ENCODE measurements at places on chromosomes 6 and 20.

DNA sequence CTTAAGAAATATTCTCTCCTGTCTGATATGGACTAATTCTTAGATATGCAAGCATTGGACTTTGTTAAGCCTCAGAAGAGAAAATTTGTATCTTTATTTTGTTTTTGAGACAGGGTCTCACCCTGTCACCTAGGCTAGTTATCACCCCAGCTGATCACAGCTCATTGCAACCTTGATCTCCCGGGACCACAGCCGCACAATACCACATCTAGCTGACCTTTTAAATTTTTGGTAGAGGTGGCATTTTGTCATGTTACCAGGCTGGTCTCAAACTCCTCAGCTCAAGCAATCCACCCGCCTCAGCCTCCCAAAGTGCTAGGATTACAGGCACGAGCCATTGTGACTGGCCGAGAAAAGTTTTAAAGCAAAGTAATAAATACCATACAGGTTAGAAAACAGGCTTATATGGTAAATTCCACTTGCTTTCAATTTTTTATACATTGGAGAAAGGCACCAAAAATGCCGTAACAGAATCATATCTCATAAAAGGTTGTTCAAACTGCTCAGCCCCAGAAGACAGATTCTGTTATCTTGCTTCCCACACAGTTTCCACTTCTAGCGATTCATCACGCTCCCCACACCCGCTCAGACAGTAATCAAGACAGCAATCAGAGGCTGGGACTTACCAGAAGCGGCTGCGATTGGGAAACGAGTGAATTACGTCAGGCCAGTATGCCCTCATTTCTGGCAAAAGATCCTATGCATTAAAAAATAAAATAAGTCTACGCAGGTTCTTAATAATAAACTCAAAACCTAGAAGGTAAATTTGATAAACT, 13.8 kb downstream of the RNASET2 start:
- DNase-seq, result no peak

DNA sequence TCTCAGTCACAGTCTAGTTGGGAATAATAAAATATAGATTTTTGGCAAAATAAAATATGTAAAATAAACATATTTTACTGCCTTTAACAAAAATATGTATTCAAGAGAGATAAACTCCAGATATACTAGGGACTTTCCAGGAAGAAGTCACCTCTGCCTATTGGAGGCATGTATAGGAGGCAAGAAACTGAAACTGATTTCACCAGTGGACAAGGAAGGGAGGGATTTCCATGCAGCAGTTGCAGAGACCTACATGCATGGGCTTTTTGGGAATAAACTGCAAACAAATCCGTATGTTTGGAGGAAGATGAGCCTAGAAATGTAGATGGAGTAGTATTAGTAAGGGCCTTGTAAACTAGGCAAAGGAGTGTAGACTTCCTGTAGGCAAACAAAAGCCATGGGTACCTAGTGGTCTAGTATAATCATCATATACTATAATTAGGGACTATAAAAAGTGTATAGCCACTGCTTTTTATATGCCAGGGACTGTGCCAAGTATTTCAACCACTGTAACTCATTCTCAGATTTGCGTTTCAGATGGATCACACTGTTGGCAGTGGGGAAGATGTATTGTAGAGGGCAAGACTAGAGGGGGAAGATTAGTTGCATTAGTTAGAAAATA, 38.9 kb downstream of the CD109 start:
- DNase-seq, result no peak

DNA sequence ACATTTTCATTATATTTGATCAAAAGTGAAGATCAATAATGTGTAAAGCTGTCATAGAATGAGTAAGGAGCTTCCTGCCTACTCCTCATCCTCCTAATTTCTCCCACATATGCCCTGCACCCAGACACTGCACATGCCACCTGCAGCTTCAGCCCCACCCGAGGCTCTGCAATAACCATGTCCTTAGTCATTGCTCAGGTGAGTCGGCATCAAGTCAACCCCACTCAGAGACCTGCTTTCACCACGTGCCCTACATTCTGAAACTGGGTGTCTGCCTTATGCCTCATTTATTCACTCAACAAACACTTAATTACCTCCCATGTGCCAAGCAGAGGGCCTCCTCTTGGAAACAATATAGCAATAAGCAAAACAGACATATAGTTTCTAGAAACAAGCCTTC, 15.4 kb upstream of the TNFAIP3 start:
- DNase-seq, result no peak

- DNase-seq, result no peak
Observed at GRCh38 chr6:134520181-134521115, 202.5 kb upstream of the SGK1 start.

- DNase-seq, result peak; percentile 72
Observed at GRCh38 chr6:44058617-44059358, 68.5 kb downstream of the MRPL14 start.

GRCh38 chr20:10666221-10667076, 7.3 kb downstream of the JAG1 start:
- no peak for DNase-seq

GRCh38 chr6:81531869-81532561, 220.5 kb downstream of the TENT5A start:
- DNase-seq, result no peak

- no peak for DNase-seq
Observed at GRCh38 chr20:41452226-41452625, 85.6 kb upstream of the EMILIN3 start.

DNA sequence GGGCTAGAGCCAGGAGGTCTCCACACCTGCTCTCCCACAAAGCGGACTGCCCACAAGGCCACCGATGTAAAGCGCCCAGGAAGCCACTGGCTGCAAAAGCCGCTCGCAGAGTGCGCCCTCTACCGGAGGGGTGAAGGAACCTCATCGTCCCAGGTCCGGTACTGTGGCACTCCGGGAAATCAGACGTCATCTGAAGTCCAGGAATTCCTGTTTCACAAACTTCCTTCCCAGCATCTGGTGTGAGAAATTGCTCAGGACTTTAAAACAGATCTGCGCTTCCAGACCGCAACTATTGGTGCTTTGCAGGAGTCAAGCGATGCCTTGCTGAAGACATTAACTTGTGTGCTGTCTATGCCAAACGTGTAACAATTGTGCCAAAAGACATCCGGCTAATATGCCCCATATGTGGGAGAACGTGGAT, 115.1 kb upstream of the ARID1B start:
- DNase-seq, result no peak

GRCh38 chr6:16810411-16810810, 49.2 kb upstream of the ATXN1 start:
- no peak for DNase-seq

GRCh38 chr20:51353491-51353890, 189.0 kb downstream of the NFATC2 start:
- no peak for DNase-seq

GRCh38 chr6:169864148-169865020, 113.0 kb downstream of the ERMARD start:
- no peak for DNase-seq

DNA sequence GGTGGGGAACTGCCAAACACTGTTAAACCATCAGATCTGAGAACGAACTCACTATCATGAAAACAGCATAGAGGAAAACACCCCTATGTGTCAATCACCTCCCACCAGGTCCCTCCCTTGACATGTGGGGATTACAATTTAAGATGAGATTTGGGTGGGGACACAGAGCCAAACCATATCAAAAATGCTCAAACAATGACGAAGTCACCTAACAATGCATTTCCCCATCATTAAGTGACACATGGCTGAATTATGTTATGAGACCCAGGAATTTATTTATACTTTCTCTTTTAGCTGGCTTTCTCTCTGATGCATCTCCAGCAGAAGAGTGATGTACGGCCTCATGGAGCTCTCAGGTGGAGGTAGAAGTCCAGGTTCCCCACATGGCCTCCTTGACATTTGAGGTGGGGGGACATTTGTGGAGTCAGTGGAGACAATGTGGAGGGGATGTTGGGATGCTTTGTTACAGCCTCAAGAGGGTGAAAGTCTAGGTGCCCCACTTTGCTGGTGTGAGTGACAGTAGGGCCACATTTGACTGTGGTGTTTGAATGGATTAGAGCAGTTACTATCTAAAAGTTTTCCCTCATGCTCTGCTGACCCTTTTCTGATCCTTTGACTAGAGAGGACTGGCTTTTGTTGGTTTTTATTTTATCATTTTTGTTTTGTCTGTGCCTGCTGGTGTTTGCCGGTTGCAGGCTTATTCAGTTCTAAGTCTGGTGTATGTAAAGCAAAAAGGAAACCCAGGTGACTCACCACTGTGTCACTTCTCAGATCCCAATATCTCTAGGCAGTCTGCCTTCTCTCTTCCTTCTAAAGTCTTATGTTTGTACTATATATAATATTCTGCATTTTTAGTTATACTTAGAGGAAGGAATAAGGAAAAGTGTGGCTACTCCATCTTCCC, 18.5 kb upstream of the DCBLD1 start:
- no peak for DNase-seq

DNA sequence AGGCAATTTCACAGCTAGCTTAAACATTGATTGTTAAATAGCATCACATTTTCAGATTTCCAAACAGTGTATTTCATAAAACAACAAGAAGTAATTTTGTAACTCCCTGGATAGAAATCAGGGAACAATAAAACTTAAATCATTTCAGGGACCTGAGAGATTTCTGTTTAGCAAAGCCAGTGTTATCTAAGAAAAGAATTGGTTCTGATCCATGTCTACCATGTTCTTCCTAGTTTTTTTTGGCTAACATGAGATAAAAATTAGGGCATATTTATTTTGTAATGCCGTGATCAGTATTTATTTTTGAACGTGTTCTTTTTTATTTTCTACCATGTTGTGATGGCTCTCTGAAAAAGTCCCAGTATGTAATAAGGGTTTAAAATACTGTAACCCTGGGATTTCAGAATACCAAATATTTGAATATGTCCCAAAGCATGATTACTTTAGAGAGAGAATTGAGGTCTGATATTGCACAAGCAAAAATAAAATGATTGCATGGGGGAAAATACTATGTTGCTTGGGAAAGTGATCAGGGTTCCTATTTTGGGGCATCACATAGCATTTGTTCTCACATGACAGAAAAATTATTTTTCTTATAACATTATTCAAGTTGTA, 188.7 kb upstream of the CEP162 start:
- no peak for DNase-seq

GRCh38 chr6:112939563-112939962, 592.4 kb downstream of the RFPL4B start:
- peak; percentile 50 for DNase-seq

DNA sequence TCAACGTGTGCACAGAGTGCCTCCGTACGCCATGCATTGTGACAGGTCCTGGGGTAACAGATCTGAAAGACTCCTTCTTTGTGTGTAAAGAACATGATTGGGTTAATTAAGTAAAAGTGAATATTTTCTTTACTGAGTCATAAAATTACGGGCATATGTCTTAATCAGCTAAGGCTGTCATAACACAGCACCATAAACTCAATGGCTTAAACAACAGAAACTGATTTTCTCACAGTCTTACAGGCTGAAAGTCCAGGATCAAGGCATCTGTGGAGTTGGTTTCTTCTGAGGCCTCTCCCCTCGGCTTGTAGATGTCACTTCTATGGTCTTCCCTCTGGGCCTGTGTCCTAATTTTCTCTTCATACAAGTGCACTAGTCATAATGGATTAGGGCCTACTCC, 176.9 kb downstream of the MTFR2 start:
- no peak for DNase-seq

- DNase-seq, result no peak
Observed at GRCh38 chr6:155374681-155375080, 60.4 kb upstream of the TFB1M start.

DNA sequence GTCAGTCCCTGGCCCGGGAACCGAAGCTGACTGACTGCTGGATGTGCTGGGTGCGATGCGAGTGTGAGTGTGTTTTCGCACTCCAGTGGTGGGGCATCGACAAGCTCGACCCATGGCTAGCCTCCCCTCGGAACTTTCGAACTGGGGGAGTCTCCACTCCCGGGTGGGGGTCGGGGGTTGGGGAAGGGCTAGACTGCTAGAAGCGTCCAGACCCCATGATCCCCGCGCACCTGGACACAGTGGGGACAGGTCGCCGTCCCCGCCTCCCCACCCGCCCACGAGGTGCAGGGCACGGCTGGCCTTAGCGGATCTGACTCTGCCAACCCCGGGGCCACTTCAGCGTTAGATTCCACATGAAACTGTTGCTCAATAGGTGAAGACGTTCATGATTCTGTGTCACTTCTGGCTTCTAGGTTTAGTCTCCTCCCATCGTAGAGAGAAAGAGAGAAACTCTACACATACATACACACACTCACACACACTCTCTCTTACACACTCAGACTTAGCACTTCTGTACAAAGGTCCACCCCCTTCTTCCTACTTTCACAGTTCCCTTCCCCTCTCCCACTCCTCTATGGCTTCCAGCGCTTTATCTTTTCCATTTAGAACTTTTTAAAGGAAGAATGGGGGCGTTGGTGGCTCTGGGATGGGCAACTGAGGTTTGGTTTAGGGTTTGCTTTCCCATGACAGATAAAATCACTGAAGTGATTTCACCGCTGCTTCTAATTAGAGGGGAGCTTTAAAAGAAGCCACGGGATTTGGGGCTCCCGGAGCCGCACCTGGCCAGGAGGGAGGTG, 5.1 kb upstream of the TFAP2A start:
- no peak for DNase-seq

GRCh38 chr20:36098364-36098763, 56.2 kb upstream of the EPB41L1 start:
- no peak for DNase-seq

GRCh38 chr6:127177030-127177922, 58.8 kb downstream of the RSPO3 start:
- peak; percentile 96 for DNase-seq

GRCh38 chr6:119052292-119052889, 26.1 kb downstream of the FAM184A start:
- DNase-seq, result no peak

GRCh38 chr6:82988930-82989351, 76.7 kb downstream of the UBE3D start:
- no peak for DNase-seq

- DNase-seq, result no peak
Observed at GRCh38 chr6:88867841-88868731, 95.3 kb downstream of the RNGTT start.

- DNase-seq, result no peak
Observed at GRCh38 chr6:45605971-45606370, 228.2 kb upstream of the SUPT3H start.

DNA sequence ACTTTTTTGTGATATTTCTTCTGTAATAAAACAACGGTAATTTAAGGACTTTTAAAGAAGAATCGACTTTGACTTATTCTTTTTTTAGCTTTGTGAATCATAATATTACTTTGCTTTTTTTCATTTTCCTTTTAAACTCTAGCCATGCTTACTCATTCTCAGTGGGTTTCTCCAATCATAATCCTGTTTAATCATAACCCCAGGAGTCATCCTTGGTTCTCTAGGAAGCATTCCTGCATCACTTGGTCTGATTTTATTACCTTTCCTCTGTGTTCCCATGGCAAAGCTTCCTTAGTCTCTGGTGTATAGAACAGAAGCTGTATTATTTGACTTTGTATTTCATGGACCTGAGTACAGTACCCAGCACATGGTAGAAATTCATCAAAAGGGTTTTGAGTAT, 223.5 kb downstream of the CDKAL1 start:
- no peak for DNase-seq

GRCh38 chr20:21433329-21433890, 36.1 kb upstream of the NKX2-4 start:
- DNase-seq, result no peak

- DNase-seq, result peak; percentile 15
Observed at GRCh38 chr20:15475483-15475882, 1097.8 kb downstream of the KIF16B start.

GRCh38 chr6:15487262-15487661, 175.6 kb downstream of the DTNBP1 start:
- no peak for DNase-seq

GRCh38 chr20:62064770-62065673, 659 bp downstream of the TAF4 start:
- DNase-seq, result no peak

- DNase-seq, result peak; percentile 82
Observed at GRCh38 chr6:45590696-45591184, 213.0 kb upstream of the SUPT3H start.
